ENCODE measurements at places on chromosomes 7 and 10. TPM values are rescaled to one million over a fixed set of nuclear protein-coding genes. Genes with fewer than 3 reads are reported as not detected.

The TMEM176A gene
- 3.6 TPM for total RNA-seq

DNA sequence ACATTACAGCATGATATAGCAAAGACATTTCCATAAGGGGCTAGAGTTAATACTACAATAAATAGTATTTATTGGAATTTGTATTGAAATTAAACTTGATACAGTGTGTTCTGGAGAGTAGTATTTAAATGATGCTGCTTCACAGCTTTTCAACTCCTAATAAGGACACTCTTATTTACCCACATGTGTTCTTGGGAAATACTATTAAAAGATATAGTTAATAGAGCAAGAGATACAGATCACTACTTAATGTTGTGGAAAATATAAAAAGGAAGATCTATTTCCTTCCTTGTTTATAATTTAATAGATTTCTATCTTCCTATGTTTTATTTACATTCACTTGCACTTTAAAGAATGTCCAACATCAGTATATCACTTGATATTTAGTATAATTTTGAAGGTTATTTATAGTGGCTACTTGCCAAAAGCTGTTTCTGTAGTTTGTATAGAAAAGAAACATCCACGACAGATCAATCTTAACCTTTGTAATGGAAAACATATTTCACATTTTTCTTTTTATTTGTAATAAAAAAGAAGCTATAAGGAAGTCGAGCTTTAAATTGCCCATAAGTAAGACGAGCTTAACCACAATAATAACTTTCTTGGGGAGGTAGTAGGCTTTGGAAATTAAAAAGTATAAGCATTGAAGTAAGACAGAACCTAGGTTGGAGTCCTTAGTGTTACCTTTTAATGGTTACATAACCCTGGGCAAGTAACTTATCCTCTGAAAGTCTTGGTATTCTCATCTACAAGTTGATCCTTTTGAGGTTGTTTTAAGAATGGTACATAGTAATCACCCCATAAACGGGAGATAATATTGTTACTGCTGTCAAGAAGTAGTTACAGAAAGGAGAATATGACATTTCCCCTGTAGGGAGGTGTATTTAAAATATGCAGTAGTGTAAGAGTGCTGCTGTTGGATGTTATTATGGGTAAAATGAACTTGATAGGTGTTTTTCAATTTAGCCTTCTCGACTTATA lies 32.8 kb downstream of the CPED1 start:
- DNase-seq = no peak

GRCh38 chr7:84195295-84196060 lies 889 bp upstream of the SEMA3A start:
- DNase-seq = no peak

The NRP1 gene
- 48.8 TPM for total RNA-seq

The AOAH gene
- 0.83 TPM for total RNA-seq

The PODXL gene
- 46.8 TPM for total RNA-seq

DNA sequence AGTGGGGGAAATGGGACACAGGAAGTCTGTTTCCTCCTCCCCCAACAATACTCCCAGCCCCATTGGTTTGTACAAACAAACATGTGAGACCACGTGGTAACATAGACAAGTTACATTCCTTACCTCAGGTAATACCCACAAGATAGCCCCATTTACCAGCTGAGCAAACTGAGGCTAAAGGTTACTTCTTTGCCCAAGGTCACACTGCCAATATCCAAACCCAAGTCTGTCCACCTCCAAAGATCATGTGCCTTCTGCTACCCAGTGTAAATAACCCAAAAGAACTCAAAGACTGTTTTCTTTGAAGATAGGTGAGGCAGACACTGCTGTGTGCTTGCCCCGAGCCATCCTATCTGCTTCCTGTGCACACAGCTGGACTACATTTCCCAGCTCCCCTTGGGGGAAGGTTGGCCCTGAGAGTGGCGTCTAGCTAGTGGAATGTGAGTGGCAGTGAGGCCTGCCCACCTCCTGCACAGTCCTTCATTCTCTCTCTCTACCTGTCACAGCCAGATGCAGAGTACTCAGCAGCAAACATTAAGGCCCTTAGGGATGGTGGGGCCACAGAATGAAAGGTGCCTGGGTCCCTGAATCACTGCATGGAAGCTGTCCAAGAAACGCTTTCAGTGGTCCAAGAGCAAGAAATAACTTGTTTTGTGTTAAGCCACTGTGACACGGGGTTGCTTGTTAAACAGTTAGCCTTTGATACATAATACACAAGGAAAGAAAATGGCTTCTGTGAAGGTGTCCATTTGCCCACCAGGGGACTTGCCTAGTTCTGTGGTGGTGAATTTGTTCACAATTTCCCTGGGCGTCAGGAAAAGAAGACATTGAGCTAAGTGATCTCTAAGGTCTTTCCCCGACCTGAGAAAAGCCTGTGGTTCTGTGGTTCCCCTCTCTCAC lies 257.7 kb upstream of the NFE2L3 start:
- peak; percentile 68 for DNase-seq

- no peak for DNase-seq
Measured at GRCh38 chr10:80260295-80261243, 28.9 kb downstream of the MAT1A start.

- no peak for DNase-seq
Measured at GRCh38 chr7:29288181-29289091, 93.9 kb downstream of the CHN2 start.

Measured in psoas muscle (tissue), 8 donors.